CD4-positive, CD25-positive, alpha-beta regulatory T cell (primary cell): ENCODE measurements at places on chromosomes 5 and 9.

GRCh38 chr9:120531683-120532300 lies 48.2 kb downstream of the CDK5RAP2 start:
- no peak for DNase-seq

DNA sequence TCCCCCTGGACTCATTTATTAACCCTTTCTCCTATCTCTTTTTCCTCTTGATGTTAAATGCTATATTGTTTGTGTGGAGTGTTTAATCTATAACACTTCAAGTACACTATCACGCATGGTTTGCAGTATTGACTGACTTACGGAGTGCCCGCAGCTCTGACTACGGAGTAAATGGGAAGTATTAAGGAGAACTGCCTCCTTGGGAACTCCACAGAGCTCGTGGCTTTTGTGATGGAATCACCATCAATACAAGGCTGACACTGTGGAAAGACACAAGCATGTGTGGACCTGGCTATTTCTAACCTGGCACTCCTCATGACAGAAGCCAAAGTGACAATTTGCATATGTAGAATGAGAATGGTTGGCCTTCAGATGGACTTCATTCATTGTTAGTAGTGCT lies 66.2 kb downstream of the SFXN1 start:
- DNase-seq = no peak

GRCh38 chr9:2872250-2872930 lies 28.5 kb upstream of the PUM3 start:
- no peak for DNase-seq

DNA sequence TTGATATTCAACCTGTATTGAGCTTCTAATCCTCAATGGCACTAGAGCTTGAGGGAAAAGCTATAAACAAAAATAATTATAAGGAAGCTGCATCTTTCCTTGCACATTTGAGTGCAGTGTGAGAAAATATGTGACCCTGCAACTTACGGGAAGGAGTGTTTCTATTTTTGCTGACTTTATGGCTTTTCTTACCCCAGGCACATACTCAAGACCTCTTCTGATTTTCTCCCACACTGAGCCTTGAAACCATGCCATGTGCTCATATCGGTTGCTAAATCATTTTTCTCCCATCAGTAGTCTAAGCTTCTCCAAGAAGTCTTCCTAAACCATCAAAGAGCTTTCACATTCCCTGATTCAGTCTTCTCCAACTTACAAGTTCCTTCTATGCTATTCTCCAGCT lies 91.5 kb downstream of the CDH6 start:
- no peak for DNase-seq
